Epithelial cell of prostate (primary cell): ENCODE measurements at places on chromosomes 3 and 15.

GRCh38 chr15:77039848-77040247 is 31.1 kb downstream of the TSPAN3 start:
- DNase-seq: no peak

GRCh38 chr3:138338244-138338643 is 8.6 kb upstream of the NME9 start:
- no peak for DNase-seq

GRCh38 chr3:42803414-42804105 is 730 bp downstream of the HIGD1A start:
- no peak for DNase-seq

DNA sequence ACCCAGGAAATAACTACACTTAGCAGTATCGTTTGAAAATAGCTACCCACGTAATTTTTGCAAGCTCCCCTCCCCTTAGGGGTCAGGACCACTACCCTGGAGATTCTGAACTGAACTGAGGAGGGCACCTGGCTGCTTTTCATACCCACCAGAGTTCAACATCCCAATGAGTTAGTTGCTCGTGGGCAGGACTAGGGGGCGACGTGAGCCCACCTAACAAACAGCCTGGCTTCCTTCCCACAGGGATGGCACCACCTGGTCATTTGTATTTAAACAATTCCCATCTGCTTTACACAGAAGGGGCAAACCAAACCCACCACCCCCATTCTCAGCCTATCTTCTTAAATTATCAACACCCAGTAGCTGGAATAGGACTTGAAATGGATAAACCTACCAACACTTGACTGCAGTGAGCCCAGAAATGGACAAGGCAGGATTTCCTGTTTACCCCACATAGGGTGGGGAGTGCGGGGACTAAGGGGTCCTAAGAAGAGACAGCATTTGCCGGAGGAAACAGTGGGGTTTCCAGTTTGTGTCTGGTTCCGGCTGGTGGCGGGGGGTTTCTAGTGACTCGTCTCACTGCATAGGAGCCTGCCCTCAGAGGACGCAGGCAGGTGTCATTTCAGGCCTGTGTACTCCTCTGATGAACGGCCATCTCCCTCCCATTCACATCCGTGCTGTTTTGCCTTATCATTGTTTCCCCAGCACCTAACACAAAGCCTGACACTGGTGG is 11.6 kb upstream of the VGLL4 start:
- DNase-seq: no peak

GRCh38 chr15:70088887-70089691 is 8.6 kb downstream of the TLE3 start:
- DNase-seq: no peak

DNA sequence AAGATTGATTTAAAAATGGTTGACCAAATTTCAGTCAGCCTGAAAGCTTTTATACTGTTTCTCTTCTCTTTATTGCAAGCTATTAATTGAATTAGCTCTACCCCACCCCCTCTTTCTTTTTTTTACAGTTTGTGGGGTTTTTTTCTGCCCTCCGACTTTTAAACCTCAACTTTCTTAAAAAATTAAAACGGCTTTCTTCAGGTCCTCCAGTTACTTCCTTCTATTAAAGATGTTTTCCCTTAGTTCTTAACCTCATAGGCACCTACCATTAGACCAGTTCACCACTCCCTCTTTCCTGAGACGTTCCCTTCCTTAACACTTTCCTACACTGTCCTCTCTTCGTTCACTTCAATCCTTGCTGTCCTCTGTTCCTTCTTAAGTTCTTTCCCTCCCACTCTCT is 52.4 kb downstream of the ATP8B4 start:
- no peak for DNase-seq
